ENCODE measurements at places on chromosomes 7 and 10. TPM values are rescaled to one million over a fixed set of nuclear protein-coding genes. Genes with fewer than 3 reads are reported as not detected.

- no peak for DNase-seq
Measured at GRCh38 chr7:110529175-110529574, 561.8 kb upstream of the LRRN3 start.

Gene RSPH10B
- total RNA-seq: 0.60 TPM

GRCh38 chr7:27151931-27152815 is at the start of gene HOXA3:
HOXA3 (minus strand) TSS chr7:27152583; CDS start chr7:27110640, 41,943 bp downstream.
- peak; percentile 38 for DNase-seq

GRCh38 chr7:27364344-27364758 is 121.7 kb downstream of the EVX1 start:
- no peak for DNase-seq

Gene LRRN3
- 0.34 TPM for total RNA-seq

- DNase-seq: no peak
Measured at GRCh38 chr7:103833401-103833800, 156.1 kb downstream of the RELN start.

DNA sequence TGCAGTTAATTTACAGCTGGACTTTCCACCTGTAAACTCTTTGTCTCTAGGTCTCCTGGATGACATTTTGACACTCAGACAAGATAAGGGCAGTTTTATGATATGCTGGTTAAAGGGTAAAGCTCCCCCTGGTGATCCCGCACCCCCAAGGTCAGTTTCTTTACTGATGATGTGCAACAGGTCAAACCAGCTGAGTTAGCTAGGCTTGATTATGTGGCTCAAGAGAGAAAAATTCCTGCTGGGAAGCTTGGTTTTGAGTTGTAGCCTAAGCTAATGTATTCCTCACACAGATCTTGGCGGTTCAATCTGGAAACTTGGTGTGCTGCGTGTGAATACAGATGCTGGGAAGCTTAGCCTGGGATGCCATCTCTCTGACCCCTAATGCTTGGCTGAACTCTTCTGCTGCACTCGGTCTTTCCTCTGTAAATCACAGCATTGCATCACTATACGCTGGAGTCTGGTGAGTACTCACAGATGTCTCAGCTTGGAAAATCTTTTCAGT is 11.4 kb upstream of the AKR1D1 start:
- DNase-seq: peak; percentile 16

DNA sequence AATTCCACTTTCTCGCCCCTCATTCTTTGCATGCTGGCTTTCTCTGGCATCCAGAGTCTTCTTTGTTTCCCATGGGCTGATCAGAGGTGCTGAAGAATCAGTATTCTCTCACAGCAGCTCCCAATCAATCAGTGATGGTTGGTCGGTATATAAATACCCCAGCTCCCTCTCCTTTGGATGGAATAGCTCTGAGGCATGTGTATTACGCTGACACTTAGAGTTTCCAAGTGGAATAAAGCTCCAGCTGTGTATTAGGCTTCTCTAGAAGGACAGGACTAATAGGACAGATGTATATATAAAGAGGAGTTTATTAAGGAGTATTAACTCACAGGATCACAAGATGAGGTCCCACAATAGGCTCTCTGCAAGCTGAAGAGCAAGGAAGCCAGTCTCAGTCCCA is 218.3 kb upstream of the GRB10 start:
- DNase-seq: no peak

Gene FAM24B
- 5.3 TPM for total RNA-seq

Gene ADAM22
- 12.4 TPM for total RNA-seq

- peak; percentile 86 for DNase-seq
Measured at GRCh38 chr7:6640246-6640721, 3.2 kb downstream of the ZNF316 start.

DNA sequence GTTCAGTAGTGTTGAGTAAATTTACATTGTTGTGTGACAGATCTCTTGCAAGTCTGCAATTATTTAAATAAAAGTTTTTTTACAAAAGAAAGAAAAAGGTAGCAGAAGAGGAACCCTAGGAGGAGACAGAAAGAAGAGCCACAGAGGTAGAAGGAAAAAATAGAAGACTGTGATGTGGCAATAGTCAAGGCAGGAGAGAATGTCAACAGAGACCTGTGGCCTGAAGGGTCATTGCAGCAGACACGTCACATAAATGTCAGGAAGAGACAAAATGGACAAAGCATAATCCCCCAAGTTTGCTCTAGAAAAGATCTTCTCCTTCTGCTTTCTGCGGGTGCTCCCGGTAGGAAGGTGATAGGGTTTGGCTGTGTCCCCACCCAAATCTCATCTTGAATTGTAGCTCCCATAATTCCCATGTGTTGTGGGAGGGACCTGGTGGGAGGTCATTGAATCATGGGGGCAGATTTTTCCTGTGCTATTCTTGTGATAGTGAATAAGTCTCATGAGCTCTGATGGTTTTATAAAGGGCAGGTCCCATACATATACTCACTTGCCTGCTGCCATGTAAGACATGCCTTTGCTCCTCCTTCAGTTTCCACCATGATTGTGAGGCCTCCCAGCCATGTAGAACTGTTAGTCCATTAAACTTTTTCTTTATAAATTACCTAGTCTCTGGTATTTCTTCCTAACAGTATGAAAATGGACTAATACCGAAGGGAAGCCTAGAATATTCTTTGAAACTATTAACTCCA is 41.1 kb upstream of the KDM7A start:
- no peak for DNase-seq

Gene RELN
- total RNA-seq: 0.44 TPM

- DNase-seq: no peak
Measured at GRCh38 chr7:7327423-7327822, 145.1 kb downstream of the C1GALT1 start.

- no peak for DNase-seq
Measured at GRCh38 chr7:155211761-155212160, 85.9 kb upstream of the INSIG1 start.

Gene SPDYE2
- 0.15 TPM for total RNA-seq

DNA sequence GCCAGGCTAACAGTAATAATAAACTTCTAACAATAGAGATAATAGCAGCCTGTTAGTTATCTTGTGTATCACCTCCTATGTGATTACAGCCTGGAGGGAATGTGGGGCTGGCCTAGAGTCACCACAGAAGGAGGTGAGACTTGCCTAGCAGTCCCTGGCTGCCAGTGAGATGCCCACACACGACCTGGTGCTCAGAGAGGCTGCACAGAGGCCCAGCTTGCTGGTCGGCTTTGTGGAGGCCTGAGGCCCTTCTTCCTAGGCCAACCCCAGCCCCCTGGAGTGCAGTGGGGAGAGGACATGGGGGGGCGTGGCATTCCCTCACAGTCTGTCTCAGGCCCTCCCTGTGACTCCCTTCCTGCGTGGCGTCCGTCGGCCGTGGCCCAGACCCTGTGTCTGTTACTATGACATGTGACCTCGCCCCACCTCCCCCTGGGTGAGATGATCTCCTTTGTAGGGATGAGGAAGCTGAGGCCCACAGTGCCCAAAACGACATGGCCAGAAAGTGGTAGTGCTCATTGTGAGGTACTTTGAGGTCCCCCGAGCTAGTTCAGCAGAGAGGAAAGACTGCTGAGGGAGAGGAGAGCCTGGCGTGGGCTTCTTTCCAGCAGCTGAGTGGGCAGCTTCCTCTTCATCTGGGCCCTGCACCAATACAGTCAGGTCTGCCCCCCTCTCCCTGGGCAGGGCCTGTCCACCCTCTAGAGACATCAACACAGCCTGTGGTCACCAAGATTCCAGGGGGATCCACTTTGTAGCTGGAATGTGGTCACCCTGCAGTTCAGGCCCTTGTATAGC is 29.7 kb downstream of the UNC5B start:
- DNase-seq: no peak

DNA sequence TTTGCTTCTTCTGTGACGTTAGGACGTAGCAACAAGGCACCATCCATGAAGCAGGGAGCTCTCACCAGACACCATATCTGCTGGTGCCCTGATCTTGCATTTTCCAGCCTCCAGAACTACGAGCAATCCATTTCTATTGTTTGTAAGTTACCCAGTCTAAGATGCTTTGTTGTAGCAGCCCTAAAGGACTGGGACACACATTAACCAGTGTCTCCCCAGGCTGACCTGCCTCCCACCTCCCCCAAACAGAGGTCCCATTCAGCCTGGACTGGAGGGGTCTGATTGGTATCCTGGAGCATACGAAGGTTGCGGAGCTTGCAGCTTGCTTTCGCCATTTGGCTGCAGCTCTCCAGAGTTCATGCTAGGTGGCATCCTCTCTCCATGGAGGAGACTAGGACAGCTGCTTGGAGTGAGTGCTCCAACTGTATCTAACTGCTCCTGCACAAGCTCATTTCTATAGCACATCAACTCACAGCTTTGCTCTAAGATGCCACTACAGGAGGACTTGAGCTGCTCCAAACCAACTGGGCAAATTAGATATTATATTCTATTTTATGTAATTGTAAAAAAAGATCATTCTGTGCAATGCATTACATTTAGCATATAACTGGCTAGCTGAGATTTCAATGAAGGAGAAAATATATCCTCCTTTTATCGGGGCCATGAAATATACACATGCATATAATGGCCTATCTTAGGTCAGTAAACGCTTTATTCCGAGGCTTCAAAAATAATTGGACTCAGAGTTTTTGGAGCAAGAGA is 8.0 kb upstream of the GRK5 start:
- peak; percentile 62 for DNase-seq
